ENCODE measurements at places on chromosomes 13 and 19.

GRCh38 chr13:111963031-111963430 lies 103.9 kb upstream of the SOX1 start:
- no peak for DNase-seq

DNA sequence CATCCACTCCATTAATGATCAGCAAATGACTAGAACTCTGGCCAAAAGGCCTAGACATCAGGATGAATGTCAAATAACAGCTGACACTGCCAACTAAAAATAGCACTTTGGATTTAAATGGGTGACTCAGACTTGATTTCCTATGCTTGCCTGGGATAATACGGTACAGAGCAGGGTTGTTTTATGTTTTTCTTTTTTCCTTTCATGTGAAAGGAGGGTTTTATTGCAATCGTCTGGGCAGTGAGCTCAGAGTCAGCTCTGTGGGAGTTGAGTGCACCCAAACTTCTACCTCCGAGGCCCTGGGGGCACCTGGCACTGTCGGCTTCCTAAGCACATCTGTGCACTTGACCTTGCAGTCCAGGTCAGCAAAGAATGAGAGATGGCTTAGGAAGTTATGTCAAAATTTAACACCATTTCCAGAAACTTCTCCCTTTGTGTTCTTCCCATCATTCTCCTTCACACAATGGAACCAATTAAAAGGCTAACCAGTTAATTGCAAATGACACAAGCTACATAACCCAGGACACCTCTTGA lies 134.1 kb downstream of the LACC1 start:
- no peak for DNase-seq

GRCh38 chr19:3784607-3785450 lies 1.4 kb downstream of the MATK start:
- no peak for DNase-seq

- DNase-seq = no peak
These were observed 133.2 kb downstream of the VWA8 start for GRCh38 chr13:41827507-41828213.

GRCh38 chr13:98998831-98999638 lies 21.2 kb upstream of the DOCK9 start:
- peak; percentile 73 for DNase-seq

GRCh38 chr13:24264976-24265375 lies 44.4 kb upstream of the C1QTNF9 start:
- DNase-seq = peak; percentile 74

DNA sequence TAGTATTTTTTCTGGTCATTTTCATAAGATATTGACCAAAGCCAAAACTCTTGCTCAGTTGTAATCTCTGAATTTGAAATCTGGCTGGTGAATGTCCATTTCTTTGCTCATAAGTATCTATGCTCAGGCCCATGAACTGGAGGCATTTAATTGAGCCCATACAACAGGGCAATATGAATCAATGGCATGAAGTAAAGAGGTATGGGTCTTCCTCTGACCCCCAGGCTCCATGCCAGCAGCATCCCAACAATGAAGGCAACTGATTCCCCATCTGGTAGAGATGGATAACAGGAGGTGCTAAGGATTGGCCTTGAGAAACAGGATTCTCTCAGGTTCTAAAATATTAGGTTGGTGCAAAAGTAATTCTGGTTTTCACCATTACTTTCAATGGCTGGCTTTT lies 330.8 kb downstream of the LIG4 start:
- no peak for DNase-seq

GRCh38 chr19:11020982-11021759 lies 60.3 kb downstream of the SMARCA4 start:
- DNase-seq = peak; percentile 69

DNA sequence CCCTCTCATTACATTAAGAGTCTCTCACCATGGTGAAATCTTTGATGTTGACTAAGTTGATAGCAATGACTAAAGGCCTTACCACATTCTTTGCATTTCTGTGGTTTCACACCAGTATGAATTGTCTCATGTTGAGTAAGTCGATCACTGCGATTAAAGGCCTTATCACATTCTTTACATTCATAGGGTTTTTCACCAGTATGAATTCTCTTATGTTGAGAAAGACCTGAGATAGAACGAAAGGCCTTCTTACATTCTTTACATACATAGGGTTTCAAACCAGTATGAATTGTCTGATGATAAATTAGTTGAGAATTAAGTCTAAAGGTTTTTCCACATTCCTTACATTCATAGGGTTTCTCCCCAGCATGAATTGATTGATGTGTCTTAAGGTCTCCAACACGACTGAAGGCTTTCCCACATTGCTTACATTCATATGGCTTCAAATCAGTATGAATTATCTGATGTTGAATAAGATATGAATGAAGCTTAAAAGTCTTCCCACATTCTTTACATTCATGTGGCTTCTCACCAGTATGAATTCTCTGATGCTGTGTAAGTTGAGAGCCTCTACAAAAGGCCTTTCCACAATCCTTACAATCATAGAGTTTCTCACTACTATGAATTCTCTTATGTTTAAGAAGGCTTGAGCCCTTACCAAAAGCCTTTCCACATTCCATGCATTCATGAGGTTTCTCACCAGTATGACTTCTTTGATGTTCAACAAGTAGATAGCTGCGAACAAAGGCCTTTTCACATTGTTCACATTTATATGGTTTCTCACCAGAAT lies 45.6 kb downstream of the ZNF283 start:
- DNase-seq = no peak

GRCh38 chr13:28586439-28587173 lies 72.3 kb upstream of the POMP start:
- DNase-seq = no peak

- no peak for DNase-seq
These were observed 160.0 kb upstream of the ATXN8OS start for GRCh38 chr13:69947582-69947981.

- no peak for DNase-seq
These were observed 695.3 kb downstream of the DIAPH3 start for GRCh38 chr13:59468396-59468795.

DNA sequence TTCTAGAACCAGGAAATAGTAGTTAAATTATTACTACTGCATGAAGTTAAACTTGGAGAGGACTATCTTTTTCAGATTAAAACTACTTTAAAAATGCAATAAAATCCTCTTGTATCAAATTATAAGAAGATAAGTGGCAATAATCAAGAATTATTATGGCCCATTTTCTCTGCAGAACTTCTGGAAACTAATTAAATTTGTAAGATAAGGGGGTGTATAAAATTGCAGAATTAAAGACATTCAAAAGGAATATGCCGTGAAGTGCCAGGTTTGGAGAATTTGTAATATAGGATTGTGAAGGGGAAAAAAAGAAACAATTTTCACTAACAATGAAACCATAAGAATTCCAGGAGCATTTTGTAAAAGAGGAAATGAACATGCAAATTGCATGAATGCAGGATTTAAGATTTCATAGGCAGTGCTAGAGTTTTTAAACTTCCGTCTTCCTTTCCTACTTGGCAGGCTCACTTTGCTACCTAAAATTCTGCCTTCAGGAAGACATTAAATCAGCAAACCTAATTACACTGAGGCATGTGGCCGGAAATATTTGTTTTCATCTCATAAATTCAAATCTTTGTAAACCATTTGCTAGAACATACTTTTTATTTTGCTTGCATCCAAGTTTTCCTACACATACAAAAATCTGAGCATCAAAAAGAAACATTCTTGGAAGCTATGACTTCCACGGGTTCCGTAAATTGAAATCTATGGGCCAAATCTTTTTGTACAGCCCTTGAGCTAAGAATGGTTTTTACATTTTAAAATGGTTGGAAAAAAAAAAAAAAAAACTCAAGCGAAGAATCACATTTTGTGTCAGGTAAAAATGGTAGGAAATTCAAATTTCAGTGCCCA lies 166.9 kb downstream of the DCLK1 start:
- DNase-seq = no peak

DNA sequence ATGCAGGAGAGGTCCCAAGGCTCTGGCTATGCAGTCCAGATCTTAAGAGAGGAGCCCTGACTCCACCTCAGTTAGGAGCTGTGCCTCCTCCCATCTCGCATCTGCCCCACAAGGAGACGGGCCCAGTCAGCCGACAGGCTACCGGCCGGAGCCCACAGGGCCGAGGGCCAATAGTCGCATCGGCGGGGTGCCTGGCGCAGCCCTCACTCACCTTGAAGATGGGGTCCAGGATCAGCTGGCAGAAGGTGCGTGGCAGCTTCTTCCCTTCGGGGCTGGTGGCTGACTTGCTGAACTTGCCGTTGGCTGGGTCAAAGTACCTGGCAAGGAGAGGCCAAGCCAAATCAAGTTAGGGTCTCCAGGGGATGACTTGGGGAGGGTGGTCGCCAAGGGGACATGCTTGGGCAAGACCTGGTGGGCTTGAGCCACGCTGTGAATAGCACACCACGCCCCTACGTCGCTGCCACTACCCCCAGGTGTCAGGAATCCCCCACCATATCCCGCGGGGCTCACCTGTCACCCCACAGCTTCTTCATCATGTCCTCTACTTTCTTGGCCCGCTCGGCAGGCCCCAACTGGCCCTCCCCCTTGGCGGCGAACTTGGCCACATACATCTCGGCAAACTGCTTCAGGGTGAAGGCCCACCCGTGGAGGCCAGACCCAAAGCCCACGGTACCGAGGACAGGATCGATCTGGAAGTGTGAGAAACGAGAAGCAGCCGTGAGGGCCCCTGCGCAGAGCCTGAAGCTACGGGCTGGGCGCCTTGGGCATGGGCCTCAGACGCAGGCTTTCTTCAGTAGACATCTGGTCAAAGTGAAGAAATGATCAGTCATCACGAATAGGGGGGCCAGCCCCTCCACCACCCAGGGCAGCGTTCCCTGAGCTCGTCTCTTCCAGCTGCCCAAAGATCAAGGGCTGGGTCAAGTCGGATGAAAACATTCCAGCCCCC lies 3.3 kb downstream of the EEF2 start:
- no peak for DNase-seq

- DNase-seq = no peak
These were observed at the start of gene ANKLE1 for GRCh38 chr19:17281391-17282304. TSS of gene ANKLE1 (plus strand) at chr19:17281901. CDS start at chr19:17281921, 20 bp downstream.

DNA sequence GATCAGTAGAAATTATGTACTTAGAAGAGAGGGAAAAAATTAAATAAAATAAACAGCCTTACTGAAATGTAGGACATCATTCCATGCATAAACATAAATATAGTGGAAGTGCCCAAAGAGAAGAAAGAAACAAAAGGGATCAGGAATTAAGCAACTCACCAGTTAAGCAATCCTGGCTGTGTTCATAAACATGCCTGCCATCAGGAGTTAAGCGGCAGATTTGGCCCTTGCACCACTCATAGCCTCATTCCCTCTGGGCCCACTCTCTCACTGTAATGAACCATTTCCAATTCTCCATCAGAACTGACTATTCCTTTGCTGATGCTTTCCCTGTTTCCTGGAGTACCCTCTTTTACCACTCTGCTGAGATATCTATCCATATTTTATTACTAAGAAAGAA lies 281.4 kb downstream of the LHFPL6 start:
- DNase-seq = no peak

- DNase-seq = no peak
These were observed 7.2 kb downstream of the KMT5C start for GRCh38 chr19:55346725-55347441.

DNA sequence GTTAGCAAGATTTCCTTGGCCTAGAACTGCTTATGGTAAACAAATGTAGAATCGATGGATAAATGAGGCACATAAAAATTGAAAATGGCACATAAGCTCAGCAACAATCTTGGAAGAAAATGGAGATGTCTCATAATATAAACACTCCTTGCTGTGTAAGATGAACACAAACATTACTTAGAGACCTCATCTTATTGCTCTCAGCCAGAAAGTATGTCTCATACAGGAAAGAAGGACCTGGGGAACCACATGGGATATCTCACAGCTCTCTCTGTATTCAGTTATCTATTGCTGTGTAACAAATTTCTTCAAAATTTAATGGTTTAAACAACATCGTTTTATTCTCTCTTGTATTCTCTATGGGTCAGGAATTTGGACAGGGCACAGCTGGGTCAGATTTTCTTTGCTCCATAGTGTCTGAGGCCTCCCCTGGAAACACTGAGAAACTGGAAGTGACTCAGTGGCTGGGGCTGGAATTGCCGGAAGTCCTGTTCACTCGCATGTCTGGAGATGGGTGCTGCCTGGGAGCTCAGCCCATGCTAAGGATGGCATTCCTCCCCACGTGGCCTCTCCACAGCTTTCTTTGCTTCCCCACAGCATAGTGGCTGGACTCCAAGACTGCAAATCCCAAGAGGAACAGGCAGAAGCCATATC lies 105.1 kb downstream of the NUFIP1 start:
- DNase-seq = no peak

- DNase-seq = no peak
These were observed 40.3 kb upstream of the ARHGEF7 start for GRCh38 chr13:111074826-111075225.

- no peak for DNase-seq
These were observed 32.8 kb downstream of the TNFSF13B start for GRCh38 chr13:108302279-108302678.

GRCh38 chr19:9956956-9957355 lies 20.6 kb upstream of the OLFM2 start:
- no peak for DNase-seq

GRCh38 chr13:27541386-27541785 lies 78.9 kb downstream of the LNX2 start:
- DNase-seq = no peak

DNA sequence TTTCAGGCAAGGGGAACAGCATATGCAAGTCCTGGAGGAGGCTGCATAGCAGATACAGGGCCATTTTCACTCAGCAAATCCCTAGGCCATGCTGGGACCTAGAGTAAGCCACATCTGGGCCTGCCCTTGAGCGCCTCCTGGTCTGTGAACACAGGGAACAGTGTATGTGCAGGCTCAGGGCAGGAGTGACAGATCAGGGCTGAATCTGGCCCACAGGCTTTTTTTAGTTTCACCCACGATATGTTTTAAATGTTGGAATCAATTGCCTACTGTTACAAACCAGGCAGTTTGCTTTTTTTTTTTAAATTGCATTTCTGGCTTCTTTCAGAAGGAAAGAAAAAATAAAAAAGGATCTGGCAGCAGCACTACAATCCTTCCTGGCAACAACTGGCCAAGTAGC lies 1.5 kb upstream of the TMEM145 start:
- no peak for DNase-seq

DNA sequence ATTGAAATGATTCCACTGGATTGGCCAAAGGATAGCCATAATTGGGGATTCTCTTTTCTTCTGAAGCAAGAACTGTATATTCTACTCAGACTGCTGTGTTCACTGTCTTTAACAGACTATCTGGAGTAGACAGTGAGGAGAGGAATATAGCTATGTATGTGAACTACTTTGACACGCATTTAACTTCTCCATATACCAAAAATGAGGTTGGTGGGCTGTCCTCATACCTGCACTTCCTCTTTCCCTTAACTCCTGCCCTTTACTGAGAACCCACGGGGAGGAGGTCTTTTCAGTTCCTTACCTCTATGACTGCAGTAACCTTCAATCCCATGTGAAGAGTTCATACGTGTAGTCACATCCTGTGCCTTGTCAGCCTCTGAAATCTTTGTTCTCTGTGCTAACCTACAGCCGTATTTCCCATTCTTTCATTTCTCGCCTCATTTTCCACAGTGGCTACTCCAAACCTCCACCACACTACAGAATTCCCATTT lies 305.8 kb downstream of the MTUS2 start:
- no peak for DNase-seq

- DNase-seq = no peak
These were observed 78.8 kb downstream of the RYR1 start for GRCh38 chr19:38512277-38512676.

GRCh38 chr13:35698911-35699576 lies 222.6 kb upstream of the MAB21L1 start:
- no peak for DNase-seq

Measured in Jurkat, Clone E6-1 (cell line).